ENCODE measurements at places on chromosomes 2 and 18. TPM values are rescaled to one million over a fixed set of nuclear protein-coding genes. Genes with fewer than 3 reads are reported as not detected.

The UPP2 gene
- total RNA-seq = not detected

The SKA1 gene
- 2.9 TPM for total RNA-seq

The RAX gene
- total RNA-seq = not detected

The SATB2 gene
- 54.5 TPM for total RNA-seq

The POLR1B gene
- 10.9 TPM for total RNA-seq

- no peaks in the 10 kb centered on the region for H3K36me3 ChIP-seq
- no peak overlapping the region for H3K27ac ChIP-seq
- no peak for DNase-seq
- no peak overlapping the region for H3K4me3 ChIP-seq
- H3K4me1 ChIP-seq = peaks cover 5% of the 10 kb centered on the region
Observed at GRCh38 chr2:220192994-220193753, 565.7 kb downstream of the SLC4A3 start.

DNA sequence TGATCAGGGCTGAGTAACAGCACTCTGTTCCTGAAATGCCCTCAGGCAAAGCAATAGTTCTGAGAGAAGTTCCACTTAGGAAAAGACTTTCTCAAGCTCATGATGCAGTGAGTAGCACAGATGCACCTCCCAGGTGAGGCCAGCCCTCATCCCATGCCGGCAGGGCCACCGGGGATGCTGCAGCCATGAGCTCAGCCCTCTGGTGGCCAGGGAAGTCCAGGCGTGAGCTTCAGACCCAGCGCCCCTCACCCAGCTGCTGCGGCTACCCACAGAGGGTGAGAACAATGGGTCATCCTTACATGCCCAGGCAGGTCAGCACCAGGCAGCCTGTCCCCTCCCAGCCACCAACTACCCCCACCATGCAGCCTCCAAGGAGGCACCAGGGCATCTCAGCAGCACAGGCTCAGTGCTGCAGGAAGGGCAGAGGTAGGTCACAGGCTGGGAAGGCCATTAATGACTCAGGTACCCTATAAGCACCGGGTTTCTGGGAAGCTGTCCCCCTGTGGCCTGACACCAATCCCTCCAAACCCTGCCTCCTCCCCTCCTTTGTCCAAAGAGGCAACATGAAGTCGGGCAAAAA, 50.6 kb downstream of the TTC32 start:
- no peaks in the 10 kb centered on the region for H3K27me3 ChIP-seq
- no peak overlapping the region for H3K27ac ChIP-seq
- H3K4me1 ChIP-seq = no peaks in the 10 kb centered on the region
- no peaks in the 10 kb centered on the region for H3K36me3 ChIP-seq
- H3K4me3 ChIP-seq = no peak overlapping the region
- DNase-seq = no peak

- no peaks in the 10 kb centered on the region for H3K36me3 ChIP-seq
- H3K27me3 ChIP-seq = no peaks in the 10 kb centered on the region
- H3K4me1 ChIP-seq = no peaks in the 10 kb centered on the region
- no peak for DNase-seq
- no peak overlapping the region for H3K4me3 ChIP-seq
Observed at GRCh38 chr2:242098445-242099128, 229.1 kb downstream of the RTP5 start.

- H3K36me3 ChIP-seq = no peaks in the 10 kb centered on the region
- no peaks in the 10 kb centered on the region for H3K27me3 ChIP-seq
Observed at GRCh38 chr2:88813612-88814011, 122.1 kb downstream of the RPIA start.

DNA sequence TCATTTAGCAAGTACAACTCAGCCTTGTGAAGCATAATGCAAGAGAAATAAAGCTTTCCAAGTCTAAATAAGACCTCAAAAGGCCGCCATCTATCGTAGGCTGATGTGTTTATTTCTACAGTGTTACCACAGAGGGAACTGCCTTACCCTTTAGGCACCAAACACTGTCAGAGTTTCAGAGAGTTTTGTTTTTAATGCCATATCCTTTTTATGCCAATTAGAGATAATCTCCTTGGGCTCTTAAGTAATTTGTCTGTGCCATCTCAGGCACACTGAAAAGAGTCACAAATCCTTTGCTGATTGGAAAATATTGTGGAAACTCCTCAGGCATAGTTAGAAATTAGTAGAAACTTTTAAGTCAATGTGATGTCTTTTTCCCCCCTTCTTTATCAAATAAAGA, 797.1 kb downstream of the SLC4A3 start:
- H3K27ac ChIP-seq = no peak overlapping the region
- no peak overlapping the region for H3K4me3 ChIP-seq
- H3K36me3 ChIP-seq = no peaks in the 10 kb centered on the region

DNA sequence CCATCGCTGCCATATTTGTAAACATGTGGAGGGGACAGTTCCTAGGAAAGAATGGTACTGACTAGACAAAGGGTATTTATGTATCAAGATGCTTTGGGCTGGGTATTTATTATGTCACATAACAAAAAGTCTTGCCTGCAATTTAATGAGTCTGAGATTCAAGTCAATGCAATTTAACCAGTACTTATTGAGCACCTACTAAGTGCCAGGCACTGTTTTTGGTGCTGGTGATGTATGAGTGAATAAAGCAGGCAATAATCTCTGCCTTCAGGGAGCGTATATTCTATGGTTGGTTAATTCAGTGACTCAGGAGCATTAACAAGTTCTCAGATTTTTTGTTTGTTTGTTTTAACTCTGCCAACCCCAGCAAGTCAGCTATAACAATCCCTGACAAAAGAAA, 24.6 kb upstream of the ACVR1 start:
- DNase-seq = no peak
- no peak overlapping the region for H3K4me3 ChIP-seq
- H3K27ac ChIP-seq = no peak overlapping the region
- no peaks in the 10 kb centered on the region for H3K36me3 ChIP-seq
- H3K4me1 ChIP-seq = peaks cover 15% of the 10 kb centered on the region

DNA sequence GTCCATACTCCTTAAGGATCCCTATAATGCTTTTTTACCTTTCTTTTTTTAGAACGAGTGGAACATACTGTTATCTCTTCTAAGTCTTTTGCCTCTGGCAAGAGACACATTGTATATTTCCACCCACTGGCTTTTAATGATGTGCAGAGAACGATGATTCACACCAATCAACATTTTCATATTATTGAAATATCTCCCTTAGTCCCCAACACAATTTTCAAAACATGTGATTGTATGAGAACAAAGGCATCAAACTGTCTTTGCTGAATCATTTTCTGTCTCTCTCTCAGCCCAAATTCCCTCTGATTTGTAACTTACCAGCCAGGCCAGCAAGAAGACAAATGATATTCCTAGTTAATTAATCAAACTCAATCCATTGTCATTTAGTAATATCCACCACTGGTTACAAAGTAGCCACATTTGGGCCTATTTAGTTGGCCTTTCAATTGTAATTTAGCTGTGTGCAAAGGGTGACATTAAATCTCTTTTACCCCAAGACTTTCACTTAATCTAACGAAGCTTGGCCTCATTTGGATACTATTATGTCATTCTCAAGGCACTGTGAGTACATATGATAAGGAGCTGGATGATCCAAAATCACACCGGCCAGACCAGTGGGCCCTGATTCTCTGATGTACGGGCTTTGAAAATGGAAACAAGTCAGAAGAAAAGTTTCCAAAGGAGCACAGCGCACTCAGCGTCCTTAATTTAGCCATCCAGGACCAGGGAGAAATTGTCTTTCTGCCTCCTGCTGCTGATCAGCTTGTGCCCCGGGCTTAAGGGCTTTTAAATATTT, 185.1 kb downstream of the SCG2 start:
- no peak for DNase-seq
- no peak overlapping the region for H3K27ac ChIP-seq
- no peaks in the 10 kb centered on the region for H3K4me1 ChIP-seq
- H3K4me3 ChIP-seq = no peak overlapping the region
- H3K27me3 ChIP-seq = no peaks in the 10 kb centered on the region

- peaks cover 11% of the 10 kb centered on the region for H3K4me1 ChIP-seq
- peaks cover 54% of the 10 kb centered on the region for H3K27me3 ChIP-seq
- H3K36me3 ChIP-seq = no peaks in the 10 kb centered on the region
- no peak for DNase-seq
- peak overlapping the region; percentile 64 for H3K4me3 ChIP-seq
- H3K27ac ChIP-seq = no peak overlapping the region
Observed at GRCh38 chr2:232632229-232632903, 1.0 kb upstream of the EFHD1 start.

DNA sequence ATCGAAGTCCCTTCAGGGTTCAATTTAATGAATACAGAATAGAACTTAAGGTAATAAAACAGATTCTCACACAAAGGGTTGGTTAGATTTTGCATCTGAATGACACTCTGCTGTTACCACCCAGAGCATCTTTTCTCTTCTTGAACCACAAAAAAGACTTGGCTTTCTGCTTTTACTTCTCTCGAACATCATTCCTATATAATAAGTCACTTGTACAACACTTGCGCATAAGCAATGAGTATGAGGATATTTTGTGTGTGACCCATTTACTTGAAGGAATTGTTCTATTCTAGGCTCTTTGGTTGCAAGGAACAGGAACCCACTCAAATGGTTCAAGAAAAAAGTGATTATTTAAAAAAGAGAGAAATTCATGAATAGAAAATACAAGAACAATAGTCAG, 126.2 kb downstream of the NUP35 start:
- no peaks in the 10 kb centered on the region for H3K36me3 ChIP-seq
- no peak overlapping the region for H3K4me3 ChIP-seq
- no peaks in the 10 kb centered on the region for H3K27me3 ChIP-seq
- no peak for DNase-seq
- no peak overlapping the region for H3K27ac ChIP-seq

GRCh38 chr2:180519276-180519675, 461.1 kb upstream of the UBE2E3 start:
- H3K27me3 ChIP-seq = no peaks in the 10 kb centered on the region
- no peak overlapping the region for H3K4me3 ChIP-seq
- peaks cover 21% of the 10 kb centered on the region for H3K4me1 ChIP-seq

- DNase-seq = no peak
- no peak overlapping the region for H3K27ac ChIP-seq
- H3K4me1 ChIP-seq = peaks cover 3% of the 10 kb centered on the region
Observed at GRCh38 chr2:188720811-188721605, 253.2 kb upstream of the COL3A1 start.

DNA sequence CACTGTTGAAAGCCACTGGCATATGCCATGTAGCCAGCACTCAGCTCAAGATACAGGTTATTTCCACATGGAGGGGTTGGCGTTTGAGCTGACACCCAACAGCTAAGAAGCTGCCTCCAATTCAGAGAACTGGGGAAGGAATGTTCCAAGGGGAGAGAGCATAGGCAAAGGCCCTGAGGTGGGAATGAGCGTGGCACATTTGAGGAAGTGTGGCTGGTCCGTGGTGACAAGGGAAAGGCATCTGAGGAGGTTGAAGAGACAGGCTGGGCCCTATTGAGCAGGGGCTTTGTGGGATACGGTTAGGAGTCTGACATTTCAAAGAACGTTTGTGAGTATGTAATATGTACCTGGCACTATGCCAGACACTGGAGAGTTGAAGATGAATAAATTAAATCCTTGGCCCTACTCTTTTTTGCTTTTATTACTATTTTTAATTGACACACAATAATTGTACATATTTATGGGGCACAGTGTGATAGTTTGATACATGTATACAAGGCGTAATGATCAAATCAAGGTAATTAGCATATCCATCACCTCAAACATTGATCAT, 27.6 kb upstream of the TMBIM1 start:
- H3K4me1 ChIP-seq = peaks cover 18% of the 10 kb centered on the region
- no peaks in the 10 kb centered on the region for H3K27me3 ChIP-seq
- no peak overlapping the region for H3K4me3 ChIP-seq
- H3K36me3 ChIP-seq = no peaks in the 10 kb centered on the region

GRCh38 chr18:57023275-57023882, 123.5 kb upstream of the BOD1L2 start:
- peaks cover 5% of the 10 kb centered on the region for H3K36me3 ChIP-seq
- H3K4me1 ChIP-seq = peaks cover 5% of the 10 kb centered on the region
- no peak overlapping the region for H3K27ac ChIP-seq

DNA sequence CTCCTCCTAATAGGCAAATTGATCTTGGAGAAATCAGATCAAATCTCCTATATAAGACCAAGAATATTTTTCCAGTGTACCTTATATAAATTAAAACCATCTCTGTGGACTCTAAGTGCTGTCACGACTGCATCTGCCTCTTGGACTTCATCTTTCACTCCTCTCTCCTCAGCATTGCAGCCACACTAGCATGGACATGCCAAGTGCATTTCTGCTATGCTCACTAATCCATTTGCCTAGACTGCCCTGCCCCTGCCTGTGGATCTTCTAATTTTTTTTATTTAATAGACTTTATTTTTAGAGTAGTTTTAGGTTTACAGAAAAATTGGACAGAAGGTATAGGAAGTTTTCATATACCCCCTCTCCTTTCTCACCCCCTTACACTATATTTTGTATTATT, 146.7 kb upstream of the VWC2L start:
- no peak overlapping the region for H3K4me3 ChIP-seq
- no peak for DNase-seq
- H3K27me3 ChIP-seq = no peaks in the 10 kb centered on the region
- no peak overlapping the region for H3K27ac ChIP-seq

GRCh38 chr2:42743659-42743990, 20.3 kb downstream of the OXER1 start:
- H3K36me3 ChIP-seq = no peaks in the 10 kb centered on the region
- no peak for DNase-seq
- no peaks in the 10 kb centered on the region for H3K27me3 ChIP-seq
- H3K4me1 ChIP-seq = no peaks in the 10 kb centered on the region
- H3K27ac ChIP-seq = no peak overlapping the region

- no peak for DNase-seq
- H3K4me3 ChIP-seq = no peak overlapping the region
- no peaks in the 10 kb centered on the region for H3K36me3 ChIP-seq
- no peak overlapping the region for H3K27ac ChIP-seq
- peaks cover 27% of the 10 kb centered on the region for H3K4me1 ChIP-seq
- H3K27me3 ChIP-seq = no peaks in the 10 kb centered on the region
Observed at GRCh38 chr2:159028776-159029175, 60.3 kb downstream of the TANC1 start.

DNA sequence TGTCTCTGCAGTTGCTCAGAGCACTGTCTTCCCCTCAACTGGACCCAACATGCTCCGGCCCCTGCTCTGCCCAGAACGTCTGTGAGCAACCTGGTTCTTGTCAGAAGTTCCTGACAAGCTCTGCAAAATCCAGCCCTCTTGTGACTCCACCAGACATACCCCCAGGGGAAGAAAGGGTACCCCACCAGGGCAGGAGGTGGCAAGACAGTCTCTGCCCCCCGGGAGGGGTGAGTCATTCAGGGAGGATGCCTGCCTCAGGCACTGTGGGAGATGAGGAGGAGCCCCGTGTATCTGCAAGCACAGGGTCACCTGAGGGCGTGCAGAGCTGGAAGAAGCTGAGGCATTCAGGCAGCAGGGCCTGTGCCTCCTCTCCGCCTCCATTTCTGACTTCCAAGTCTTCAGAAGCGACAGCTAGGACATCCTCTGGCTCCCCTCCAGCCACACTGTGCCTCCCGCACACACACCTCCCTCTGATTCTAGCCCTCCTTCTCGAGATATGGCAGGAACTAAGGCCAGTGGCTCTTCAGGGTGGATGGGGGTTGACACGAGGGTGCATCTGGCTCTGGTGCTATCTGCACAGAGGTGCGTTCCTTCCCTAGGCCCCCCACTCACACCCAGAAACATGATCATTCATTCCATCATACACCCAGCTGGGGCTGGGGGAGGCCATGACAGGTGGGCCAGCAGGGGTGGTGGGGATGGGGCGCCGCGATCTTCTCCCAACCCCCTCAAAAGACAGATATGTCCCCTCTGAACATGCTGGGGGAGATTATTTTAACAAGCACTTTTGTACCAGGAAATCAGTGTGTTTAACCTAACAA, 222.2 kb downstream of the CYP26B1 start:
- no peaks in the 10 kb centered on the region for H3K27me3 ChIP-seq
- no peak overlapping the region for H3K4me3 ChIP-seq

Measured in osteoblast (primary cell).